Lung (tissue), 17 donors: ENCODE measurements at places on chromosomes 12 and 14. TPM values are rescaled to one million over a fixed set of nuclear protein-coding genes. Genes with fewer than 3 reads are reported as not detected.
A peak's percentile ranks its signal among the peaks of the same experiment; 100 is the strongest.

DNA sequence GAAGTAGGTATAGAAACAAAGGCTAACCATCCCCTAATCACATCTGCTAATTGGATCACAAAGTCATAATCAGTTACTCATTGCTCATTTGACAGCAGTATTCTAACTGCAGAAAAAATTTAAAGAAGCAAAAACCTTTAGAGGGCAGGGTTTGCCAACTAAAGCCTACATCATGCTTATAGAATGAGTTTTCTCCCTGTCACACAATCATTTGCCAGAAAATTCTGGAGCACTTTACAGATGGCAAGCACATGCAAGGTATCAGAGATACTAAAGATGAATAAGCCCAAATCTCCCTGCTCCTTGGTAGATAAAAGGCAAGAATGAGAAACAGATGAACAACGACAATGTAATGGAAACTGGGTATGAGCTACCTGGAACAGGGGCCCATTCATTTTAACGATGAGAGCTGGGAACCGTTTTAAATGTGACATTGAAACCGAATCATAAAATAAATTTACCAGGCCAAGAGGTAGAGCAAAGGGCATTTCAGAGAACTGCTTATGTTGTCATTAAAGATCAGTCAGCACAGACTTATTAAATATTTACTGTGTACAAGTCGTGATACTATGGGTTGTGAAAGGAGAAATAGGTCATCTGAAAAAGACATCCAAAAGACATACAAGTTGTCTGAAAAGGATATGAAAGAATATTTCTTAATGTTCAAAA is 211.4 kb upstream of the ABCD2 start:
- no peaks in the 10 kb centered on the region for H3K27me3 ChIP-seq
- H3K36me3 ChIP-seq = no peaks in the 10 kb centered on the region
- no peaks in the 10 kb centered on the region for H3K4me1 ChIP-seq
- no peak for DNase-seq
- no peak overlapping the region for H3K27ac ChIP-seq

DNA sequence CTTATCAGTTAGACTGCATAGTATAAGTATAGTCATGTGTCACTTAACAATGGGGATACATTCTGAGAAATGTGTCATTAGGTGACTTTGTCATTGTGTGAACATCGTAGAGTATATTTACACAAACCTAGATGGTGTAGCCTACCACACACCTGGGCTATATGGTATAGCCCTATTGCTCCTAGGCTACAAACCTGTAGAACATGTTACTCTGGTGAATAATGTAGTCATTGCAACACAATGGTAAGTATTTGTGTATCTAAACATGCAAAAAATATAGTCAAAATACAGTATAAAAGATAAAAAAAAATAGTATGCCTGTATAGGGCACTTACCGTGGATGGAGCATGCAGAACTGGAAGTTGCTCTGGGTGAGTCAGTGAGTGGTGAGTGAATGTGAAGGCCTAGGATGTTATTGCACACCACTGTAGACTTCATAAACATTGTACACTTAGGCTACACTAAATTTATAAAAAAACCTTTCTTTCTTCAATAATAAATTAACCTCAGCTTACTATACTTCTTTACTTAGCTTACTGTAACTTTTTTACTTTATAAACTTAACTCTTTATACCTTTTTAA is 40.3 kb upstream of the ANKS1B start:
- H3K4me3 ChIP-seq = no peak overlapping the region
- peaks cover 1% of the 10 kb centered on the region for H3K36me3 ChIP-seq
- DNase-seq = no peak
- H3K4me1 ChIP-seq = no peaks in the 10 kb centered on the region
- no peak overlapping the region for H3K27ac ChIP-seq
- no peaks in the 10 kb centered on the region for H3K27me3 ChIP-seq

DNA sequence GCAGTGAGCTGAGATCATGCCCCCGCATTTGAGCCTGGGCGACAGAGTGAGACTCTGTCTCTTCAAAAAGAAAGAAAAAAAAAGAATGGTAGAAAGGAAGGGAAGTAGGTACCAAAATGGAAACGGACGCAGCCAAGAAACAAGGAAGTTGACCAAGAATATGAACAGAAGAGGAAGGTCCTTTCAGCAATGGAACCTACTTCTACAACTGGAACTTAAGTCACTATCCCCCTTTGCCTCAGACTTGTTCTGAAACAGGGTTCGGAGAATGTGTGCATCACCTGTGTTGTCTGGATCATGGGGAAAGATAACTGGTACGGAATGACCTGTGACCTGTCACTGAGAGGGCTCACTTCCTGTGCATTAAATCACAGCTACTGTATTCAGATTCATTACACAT is 43.9 kb upstream of the RNASE1 start:
- no peak overlapping the region for H3K4me3 ChIP-seq
- no peaks in the 10 kb centered on the region for H3K27me3 ChIP-seq
- no peaks in the 10 kb centered on the region for H3K36me3 ChIP-seq
- no peak overlapping the region for H3K27ac ChIP-seq
- no peak for DNase-seq
- H3K4me1 ChIP-seq = peaks cover 5% of the 10 kb centered on the region

DNA sequence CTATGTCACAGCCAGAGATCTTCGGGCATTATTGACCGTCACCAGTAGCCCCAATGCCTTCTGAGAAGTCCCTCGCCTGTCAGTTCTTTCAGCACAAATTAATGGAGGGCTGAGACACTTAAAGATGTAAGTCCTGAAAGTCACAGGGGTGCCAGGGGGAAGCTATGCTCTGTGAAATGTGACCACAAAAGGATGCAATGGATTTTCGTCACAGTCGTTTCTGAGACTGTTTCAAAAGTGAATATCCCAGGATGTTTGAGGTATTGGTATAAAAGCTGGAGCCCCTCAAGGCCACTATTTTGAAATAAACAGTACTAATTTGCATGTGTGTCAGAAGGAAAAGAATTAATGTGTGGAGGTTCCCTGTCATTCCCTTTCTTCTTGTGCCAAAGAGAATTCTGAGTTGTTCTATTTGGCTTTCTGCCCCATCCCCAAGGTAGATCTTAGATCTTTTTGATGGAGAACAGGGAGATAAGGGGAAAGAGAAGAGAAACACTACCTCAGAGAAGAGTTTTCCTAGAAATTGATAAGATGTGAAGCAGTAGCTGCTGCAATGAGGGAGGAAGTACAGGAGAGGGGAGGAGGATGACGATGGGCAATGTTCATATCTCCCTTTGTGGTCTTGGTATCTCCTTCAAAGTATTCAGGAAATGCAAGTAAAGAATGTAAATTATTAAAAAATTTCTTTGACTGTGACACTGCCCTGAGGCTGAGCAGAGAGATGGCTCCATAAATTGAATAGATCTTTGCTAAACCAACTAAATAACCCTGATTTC is 101.8 kb upstream of the NAP1L1 start:
- no peak for DNase-seq
- H3K27me3 ChIP-seq = no peaks in the 10 kb centered on the region
- no peaks in the 10 kb centered on the region for H3K4me1 ChIP-seq
- no peak overlapping the region for H3K4me3 ChIP-seq

- no peak overlapping the region for H3K27ac ChIP-seq
- H3K4me3 ChIP-seq = no peak overlapping the region
- no peaks in the 10 kb centered on the region for H3K36me3 ChIP-seq
- peak; percentile 18 for DNase-seq
- no peaks in the 10 kb centered on the region for H3K27me3 ChIP-seq
- no peaks in the 10 kb centered on the region for H3K4me1 ChIP-seq
Measured at GRCh38 chr14:78836777-78837176, 666.6 kb downstream of the NRXN3 start.

DNA sequence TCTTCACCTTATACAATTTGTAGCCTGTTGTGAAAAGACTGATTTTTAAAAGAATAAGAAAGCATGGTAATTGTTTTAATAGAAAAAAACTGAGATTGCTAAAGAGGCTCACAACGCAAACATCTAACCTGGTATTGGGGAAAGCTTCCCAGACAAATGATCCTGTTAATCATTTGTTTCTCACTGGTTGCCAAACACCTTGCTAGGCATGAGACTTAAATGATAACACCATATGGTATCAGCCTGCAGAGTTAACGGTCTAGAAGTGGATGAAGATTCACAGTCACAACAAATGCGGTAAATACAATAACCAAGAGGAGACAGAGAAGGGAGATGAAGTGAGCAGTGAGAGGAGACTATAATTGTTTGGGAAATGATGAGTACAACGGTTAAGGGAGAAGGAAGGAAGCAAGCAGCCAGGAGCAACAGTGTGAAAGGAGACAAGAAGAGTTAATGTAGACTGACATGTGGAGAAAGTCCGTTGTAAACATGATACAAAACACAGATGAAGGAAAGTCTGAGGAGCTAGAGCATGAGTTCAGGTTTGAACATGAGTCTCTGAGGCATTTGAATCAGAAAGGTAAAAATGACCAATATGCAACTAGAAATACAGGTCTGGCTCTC is 19.8 kb downstream of the GXYLT1 start:
- no peak overlapping the region for H3K4me3 ChIP-seq
- H3K4me1 ChIP-seq = peaks cover 5% of the 10 kb centered on the region
- H3K36me3 ChIP-seq = no peaks in the 10 kb centered on the region
- no peaks in the 10 kb centered on the region for H3K27me3 ChIP-seq

GRCh38 chr14:24734917-24735500 is 101.0 kb upstream of the GZMB start:
- no peak overlapping the region for H3K4me3 ChIP-seq
- no peaks in the 10 kb centered on the region for H3K27me3 ChIP-seq
- peak; percentile 94 for DNase-seq

- no peaks in the 10 kb centered on the region for H3K4me1 ChIP-seq
- H3K4me3 ChIP-seq = no peak overlapping the region
- no peak for DNase-seq
- H3K36me3 ChIP-seq = no peaks in the 10 kb centered on the region
- H3K27me3 ChIP-seq = no peaks in the 10 kb centered on the region
Measured at GRCh38 chr12:113870035-113870434, 96.1 kb downstream of the RBM19 start.

- H3K4me3 ChIP-seq = peak overlapping the region; percentile 79
- H3K27ac ChIP-seq = peak overlapping the region; percentile 93
- no peaks in the 10 kb centered on the region for H3K27me3 ChIP-seq
- peaks cover 14% of the 10 kb centered on the region for H3K4me1 ChIP-seq
Measured at GRCh38 chr12:110280392-110280778, 662 bp upstream of the ATP2A2 start.

DNA sequence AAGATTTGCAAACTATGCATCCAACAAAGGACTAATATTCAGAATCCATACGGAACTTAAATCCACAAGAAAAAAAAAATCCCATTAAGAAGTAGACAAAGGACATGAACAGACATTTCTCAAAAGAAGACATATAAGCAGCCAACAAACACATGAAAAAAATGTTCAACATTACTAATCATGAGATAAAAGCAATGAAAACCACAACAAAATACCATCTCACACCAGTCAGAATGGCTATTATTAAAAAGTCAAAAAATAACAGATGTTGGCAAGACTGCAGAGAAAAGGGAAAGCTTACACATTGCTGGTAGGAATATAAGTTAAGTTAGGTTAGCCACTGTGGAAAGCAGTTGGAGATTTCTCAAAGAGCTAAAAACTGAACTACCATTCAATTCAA is 16.2 kb downstream of the CDK17 start:
- no peak overlapping the region for H3K27ac ChIP-seq
- no peak for DNase-seq
- H3K27me3 ChIP-seq = no peaks in the 10 kb centered on the region
- no peak overlapping the region for H3K4me3 ChIP-seq

- DNase-seq = no peak
- no peaks in the 10 kb centered on the region for H3K27me3 ChIP-seq
- no peaks in the 10 kb centered on the region for H3K4me1 ChIP-seq
- H3K4me3 ChIP-seq = no peak overlapping the region
- no peaks in the 10 kb centered on the region for H3K36me3 ChIP-seq
- no peak overlapping the region for H3K27ac ChIP-seq
Measured at GRCh38 chr12:56836800-56837663, 73.9 kb downstream of the HSD17B6 start.

- no peaks in the 10 kb centered on the region for H3K36me3 ChIP-seq
- no peaks in the 10 kb centered on the region for H3K27me3 ChIP-seq
- H3K4me1 ChIP-seq = peaks cover 2% of the 10 kb centered on the region
- no peak overlapping the region for H3K4me3 ChIP-seq
- peak; percentile 22 for DNase-seq
Measured at GRCh38 chr12:93639406-93639805, 37.8 kb upstream of the CRADD start.

DNA sequence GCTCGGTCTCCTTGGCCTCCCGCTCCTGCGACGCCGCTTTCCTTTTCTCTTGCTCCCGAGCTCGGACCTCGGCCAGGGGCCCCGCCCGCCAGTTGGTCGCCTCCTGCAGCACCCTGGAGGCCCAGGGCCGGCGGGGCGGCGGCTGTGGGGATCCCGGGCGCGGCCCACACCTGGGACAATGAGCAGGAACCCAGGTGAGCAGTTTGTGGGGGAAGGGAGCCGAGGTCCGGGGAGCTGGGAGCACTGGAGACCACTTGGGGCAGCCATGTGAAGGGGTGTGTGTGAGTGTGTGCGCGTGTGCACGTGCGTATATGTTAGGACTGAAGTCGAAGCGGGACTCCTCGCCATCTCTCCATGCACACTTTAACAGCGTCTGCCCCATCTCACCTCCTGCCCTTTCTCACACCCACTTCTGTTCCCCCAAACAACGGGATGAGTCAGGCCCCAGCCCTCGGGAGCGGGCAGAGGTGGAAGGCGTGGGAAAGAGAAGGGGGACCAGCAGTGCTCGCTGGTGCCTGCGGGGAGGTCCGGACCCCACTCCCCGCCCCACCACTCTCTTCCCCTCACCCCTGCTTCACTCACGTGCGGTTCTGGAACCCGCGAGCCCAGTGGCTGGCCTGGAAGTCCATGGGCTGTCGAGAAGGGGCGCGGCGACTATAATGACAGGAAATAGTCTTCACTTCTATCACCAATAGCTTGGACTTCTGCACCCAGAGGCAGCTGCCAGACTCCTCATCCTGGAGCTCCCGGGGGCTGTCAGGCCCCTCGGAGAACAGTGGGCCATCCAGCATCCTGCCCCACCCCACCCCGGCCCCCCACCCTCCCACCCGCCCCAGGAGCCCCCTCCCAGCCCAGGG is 450 bp downstream of the DDN start:
- H3K4me1 ChIP-seq = peaks cover 3% of the 10 kb centered on the region
- peaks cover 12% of the 10 kb centered on the region for H3K27me3 ChIP-seq
- no peak overlapping the region for H3K27ac ChIP-seq
- H3K36me3 ChIP-seq = peaks cover 12% of the 10 kb centered on the region
- peak overlapping the region; percentile 10 for H3K4me3 ChIP-seq

DNA sequence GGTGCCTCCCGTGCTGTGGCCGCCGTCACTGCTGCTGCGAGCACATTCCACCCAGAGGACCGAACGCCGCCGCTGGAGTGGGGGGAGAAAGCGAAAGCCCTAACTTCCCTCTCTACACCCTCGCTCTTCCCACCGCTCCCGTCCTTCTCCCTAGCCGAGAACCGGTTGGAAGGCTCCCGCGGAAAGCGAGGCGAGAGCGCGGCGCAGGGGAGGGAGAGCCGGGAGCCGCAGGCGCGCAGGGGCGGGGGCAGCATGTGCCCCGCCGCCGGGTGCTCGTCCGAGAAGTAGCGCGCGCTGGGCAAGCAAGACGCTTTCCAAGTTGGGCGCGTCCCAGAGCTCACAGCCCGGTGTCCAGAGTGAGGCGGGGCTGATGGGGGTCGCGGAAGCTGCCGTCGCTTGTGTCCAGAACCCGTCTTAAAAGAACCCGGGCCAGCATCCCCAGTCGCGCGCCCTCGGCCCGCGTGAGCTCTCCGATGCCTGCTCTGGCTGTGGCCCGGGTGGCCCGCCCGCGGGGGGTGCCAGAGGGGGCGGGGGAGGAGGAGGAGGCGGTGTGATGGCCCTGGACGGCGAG is at the start of gene TRHDE:
TRHDE (plus strand) TSS at position 280 of the 571 bp plus-strand sequence; CDS start at position 554, 274 bp downstream.
- no peaks in the 10 kb centered on the region for H3K36me3 ChIP-seq
- H3K4me1 ChIP-seq = no peaks in the 10 kb centered on the region
- peak within 1 kb of the TSS; percentile 77 for H3K27ac ChIP-seq
- DNase-seq = peak; percentile 79
- peak within 1 kb of the TSS; percentile 47 for H3K4me3 ChIP-seq
- H3K27me3 ChIP-seq = peaks cover 5% of the 10 kb centered on the region

The SIX6 gene
- total RNA-seq = not detected

The PCED1B gene
- total RNA-seq = 8.2 TPM

The NTN4 gene
- 72.4 TPM for total RNA-seq

The CLEC1B gene
- total RNA-seq = not detected

The SVOP gene
- 0.11 TPM for total RNA-seq

The RERG gene
- 10.6 TPM for total RNA-seq

The OVCH1 gene
- not detected for total RNA-seq
